ENCODE measurements at places on chromosomes 16 and 17.

GRCh38 chr16:75532791-75533190 is 3.1 kb downstream of the CHST5 start:
- no peak for DNase-seq

GRCh38 chr17:38881600-38882191 is 11.8 kb downstream of the LASP1 start:
- DNase-seq, result peak; percentile 90

- no peak for DNase-seq
These were observed 546 bp upstream of the PSMD7 start for GRCh38 chr16:74296104-74296431.

DNA sequence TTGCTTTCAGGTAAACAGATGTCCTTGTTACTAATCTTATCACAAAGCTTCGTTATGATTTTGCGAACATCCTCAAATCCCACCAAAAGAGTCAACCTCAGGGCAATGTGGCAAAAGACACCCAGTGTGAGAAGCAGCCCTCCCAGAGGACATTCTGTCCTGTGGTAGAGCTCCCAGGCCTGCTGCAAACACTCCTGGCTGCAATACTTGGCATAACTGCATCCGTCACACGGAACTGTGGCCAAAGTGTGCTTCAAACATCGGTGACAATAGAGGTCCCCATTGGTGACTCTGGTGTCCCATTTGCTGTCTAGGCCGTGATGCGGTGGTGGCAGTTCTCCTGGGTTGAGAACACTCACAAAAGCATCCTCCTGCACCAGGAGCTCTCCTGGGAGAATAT is 29.5 kb downstream of the SMYD4 start:
- DNase-seq, result peak; percentile 67

GRCh38 chr16:23398987-23399805 is 53.8 kb downstream of the COG7 start:
- peak; percentile 28 for DNase-seq
